Esophagus squamous epithelium (tissue), 5 donors: ENCODE measurements at places on chromosomes 5 and 9.

DNA sequence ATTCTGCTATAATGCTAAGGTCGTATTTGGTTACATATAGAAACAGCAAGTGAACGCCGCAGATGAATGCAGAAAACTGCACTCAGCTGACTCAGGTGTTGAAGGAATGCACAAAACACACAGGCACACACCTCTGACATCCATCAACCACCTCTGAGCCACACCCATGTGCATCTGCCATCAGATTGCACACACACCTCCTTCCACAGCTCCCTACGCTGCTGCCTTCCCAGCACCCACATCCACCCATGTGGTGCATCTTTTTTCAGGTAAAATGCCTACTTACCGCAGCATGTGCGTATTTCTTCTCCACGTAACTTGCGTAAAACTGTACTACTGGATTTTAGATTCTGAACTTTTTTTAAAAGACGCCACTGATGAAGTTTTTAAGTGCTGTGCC lies 7.1 kb downstream of the STK10 start:
- H3K27me3 ChIP-seq: no peaks in the 10 kb centered on the region
- peaks cover 16% of the 10 kb centered on the region for H3K4me1 ChIP-seq
- no peaks in the 10 kb centered on the region for H3K36me3 ChIP-seq
- no peak overlapping the region for H3K4me3 ChIP-seq

DNA sequence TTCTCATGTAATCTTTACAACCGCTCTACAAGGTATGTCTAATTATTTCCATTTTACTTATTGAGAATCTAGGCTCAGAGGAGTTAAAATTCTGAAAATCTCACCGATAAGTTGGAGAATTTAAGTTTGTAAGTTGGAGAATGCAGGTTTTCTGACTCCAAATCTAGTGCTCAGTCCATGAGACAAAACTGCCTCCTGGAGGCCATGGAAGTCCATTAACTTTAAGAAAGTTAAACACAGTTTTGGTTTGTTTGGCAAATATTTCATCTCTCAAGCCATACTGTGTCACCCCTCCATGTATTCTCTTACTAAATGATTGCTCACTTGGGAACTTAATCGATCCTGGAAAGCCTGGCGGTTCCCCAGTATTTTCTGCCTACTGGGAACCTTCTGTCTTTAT lies 52.6 kb downstream of the INIP start:
- H3K4me3 ChIP-seq: no peak overlapping the region
- no peaks in the 10 kb centered on the region for H3K4me1 ChIP-seq
- no peak overlapping the region for H3K27ac ChIP-seq
- H3K27me3 ChIP-seq: no peaks in the 10 kb centered on the region
- no peaks in the 10 kb centered on the region for H3K36me3 ChIP-seq

DNA sequence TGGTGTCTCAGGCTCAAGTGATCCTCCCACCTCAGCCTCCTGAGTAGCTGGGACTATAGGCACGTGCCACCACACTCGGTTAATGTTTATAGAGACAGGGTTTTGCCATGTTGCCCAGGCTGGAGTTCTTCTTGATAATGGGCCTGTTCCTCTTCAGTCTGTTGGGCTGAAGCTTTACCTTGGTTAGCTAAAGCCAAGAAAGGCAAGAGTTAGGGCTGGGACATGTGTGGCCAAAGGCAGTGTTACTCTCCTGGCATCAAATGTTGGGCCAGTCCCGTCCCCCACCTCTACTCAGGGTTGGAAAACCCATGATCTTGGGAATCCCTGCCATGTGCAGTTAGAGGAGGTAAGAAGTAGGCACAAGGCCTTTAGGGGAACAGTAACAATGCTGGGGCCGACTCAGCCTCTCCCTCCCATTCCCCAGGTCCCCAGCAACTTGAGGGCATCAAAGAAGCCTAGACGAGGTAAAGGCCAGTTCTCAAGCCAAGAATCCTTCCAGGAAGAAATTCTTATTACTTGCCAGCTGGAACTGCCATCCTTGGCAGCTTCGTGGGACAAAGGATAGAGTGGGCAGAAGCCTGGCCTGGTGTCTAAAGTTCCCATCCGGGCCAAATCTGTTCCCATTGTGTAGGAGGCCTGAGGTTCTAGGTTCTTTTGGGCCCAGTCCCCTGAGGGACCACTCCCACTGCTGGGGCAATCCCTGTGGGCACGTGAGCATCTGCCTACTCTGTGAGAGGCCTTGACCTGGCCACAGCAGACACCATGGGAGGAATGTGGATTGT lies 4.5 kb downstream of the EGR1 start:
- H3K4me3 ChIP-seq: no peak overlapping the region
- no peak for DNase-seq
- peaks cover 72% of the 10 kb centered on the region for H3K4me1 ChIP-seq
- H3K27ac ChIP-seq: no peak overlapping the region

DNA sequence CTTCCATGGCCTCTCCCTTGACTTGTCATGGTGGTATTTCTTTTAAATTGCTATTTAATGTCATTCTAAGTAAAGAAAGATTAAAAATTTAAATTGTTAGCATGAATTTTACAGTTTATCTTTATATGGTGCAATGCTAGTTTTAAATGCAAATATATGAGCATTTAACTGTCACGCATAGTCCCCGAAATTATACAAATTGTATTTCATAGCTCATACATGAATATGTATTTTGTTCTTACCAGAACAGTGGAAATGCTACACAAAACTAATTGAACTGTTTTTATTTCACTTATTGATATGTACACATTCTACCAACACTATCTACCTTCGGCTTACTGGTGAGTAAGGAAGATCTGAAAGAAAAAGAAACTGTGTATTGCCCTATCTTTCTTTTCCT lies 125.8 kb downstream of the CARTPT start:
- H3K27me3 ChIP-seq: no peaks in the 10 kb centered on the region
- H3K4me3 ChIP-seq: no peak overlapping the region
- no peaks in the 10 kb centered on the region for H3K36me3 ChIP-seq
- no peak overlapping the region for H3K27ac ChIP-seq

DNA sequence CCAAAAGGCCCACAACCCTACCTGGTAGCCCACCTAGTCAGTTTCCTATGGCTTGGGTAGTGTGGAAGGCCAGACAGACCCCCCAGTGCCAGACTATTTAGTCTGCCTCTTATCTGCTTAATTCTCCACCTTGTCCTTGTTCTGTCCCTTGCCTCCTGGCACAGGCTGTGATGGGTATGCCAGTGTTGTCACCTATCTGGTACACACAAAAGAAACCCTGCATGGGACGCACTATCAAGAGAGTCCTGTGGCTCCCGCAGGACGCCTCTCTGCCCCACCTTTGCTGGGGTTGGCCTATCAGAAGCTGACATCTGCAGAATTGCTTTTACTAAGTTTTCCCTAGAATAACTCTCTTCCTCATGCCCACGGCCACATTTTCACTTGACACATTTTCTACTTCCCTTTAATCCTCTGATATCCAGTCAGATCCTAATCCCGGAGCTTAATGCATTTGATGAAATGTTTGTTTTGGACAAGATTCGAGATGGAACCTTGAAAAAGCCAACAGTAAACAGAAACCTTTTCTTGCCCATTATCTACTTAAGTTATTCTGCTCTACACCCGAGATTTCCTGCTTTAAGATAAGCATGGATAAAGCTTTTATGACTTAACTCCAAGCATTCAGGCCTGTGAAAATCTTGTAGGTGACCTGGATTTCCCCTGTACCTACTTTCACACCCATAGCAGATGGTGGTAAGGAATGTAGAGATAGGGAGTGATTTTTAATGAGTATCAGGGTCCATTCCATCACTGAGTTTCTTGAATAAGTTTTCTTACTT lies 468.5 kb downstream of the ZNF608 start:
- DNase-seq: no peak
- H3K27ac ChIP-seq: peak overlapping the region; percentile 38
- H3K4me1 ChIP-seq: peaks cover 31% of the 10 kb centered on the region

DNA sequence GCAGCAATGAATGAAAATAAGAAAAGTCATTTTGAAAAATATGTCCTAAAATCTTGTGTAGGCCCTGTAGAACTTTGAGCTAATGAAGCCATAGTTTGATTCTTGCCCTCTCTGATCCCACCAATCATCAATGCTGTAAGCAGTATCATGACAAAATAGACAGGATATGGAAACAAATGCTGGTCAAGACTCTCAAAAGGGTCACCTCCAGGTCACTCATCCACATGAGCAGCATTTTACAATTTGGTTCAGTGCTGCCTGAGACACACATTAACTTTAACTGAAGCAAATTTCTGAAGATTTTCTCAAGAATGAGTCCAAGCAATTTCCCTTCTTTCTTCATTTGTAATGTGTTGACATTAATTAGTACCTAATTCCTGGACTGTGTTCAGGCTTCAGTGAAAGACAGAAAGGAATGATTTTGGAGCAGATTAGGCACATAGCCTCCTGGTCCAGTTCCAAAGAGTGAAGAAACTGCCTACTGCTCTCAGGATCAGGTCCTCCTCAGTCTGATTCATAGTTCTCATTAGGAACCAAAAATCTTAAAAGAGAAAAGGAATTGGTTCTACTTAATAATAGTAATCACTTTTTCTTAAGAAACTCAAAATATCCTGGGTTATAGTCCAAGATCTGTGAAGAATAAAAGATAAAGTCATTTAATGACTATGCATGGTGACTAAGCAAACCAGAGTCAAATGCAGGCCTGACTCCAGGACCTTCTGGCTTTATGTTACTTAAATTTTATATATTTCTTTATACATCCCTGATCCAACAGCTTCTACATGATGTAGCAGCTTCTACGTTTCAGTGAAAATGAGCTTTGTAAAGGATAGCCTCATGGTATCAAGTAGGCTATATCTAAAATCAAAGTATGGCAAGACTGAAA lies 192.1 kb upstream of the RGMB start:
- no peaks in the 10 kb centered on the region for H3K36me3 ChIP-seq
- no peak for DNase-seq
- no peaks in the 10 kb centered on the region for H3K27me3 ChIP-seq
- no peaks in the 10 kb centered on the region for H3K4me1 ChIP-seq
- no peak overlapping the region for H3K27ac ChIP-seq

DNA sequence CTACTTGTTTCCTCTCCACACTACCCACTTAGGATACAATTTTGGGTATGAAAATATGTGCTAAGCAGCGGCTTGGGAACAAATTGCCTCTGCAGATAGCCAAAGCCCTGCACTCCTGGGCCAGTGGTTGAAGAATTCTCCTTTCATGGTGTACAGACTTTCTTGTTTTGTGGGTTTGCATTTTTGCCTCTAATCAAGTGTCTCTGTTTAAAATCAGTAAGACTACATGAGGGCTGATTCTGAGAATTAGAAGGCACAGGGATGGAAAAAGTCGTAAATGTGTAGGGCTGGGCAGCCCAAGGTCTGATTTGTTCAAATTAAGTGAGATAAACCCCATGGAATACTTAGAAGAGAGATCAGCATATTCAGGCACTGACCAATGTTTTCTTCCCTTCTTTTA lies 103.7 kb upstream of the CD180 start:
- H3K27ac ChIP-seq: peak overlapping the region; percentile 87
- no peaks in the 10 kb centered on the region for H3K36me3 ChIP-seq
- H3K4me3 ChIP-seq: no peak overlapping the region
- peaks cover 10% of the 10 kb centered on the region for H3K4me1 ChIP-seq
- H3K27me3 ChIP-seq: no peaks in the 10 kb centered on the region
- no peak for DNase-seq

- H3K4me3 ChIP-seq: no peak overlapping the region
- H3K27ac ChIP-seq: no peak overlapping the region
- H3K27me3 ChIP-seq: no peaks in the 10 kb centered on the region
- H3K4me1 ChIP-seq: no peaks in the 10 kb centered on the region
- DNase-seq: no peak
- H3K36me3 ChIP-seq: no peaks in the 10 kb centered on the region
These were observed 248.7 kb downstream of the LURAP1L start for GRCh38 chr9:13023498-13023897.

DNA sequence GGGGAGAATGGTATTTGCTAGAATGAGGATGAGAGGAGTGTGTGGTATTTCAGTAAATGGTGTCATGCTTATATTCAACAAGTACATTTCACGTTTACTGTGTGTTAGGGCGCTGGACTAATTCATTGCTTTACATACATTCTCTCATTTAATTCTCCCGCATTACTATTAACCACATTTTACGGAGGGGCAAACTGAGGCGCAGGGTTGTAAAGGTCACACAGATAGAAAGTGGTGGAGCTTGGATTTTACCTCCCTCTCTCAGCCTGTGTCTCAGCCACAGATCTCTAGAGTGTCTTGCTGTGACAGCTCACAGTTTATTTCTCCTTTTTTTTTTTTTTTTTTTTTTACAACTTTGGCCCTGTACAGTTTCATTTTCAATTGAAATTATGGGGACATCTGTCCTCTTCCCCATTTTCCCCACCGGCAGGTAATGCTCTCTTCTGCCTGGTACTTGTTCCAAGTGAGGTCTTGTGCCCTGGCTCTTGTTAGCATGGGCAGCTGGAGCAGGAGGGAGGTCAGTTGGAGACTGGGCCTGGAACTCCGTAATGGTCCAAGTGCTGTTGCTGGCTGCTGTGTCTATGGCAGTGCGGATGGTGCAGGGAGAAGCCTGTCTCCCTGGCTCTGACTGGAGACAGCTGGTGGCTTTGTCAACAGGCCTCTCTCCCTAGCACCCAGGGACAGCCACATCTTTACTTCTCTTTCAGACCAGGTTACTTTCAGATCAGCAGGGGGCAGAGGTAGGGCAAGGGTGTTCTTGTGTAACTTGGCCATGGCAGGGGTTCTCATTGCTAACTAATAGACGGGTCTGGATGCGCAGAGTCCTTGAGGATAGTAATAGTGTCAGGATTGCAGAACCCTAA lies 20.5 kb upstream of the NDST1 start:
- H3K4me3 ChIP-seq: peak overlapping the region; percentile 92
- H3K4me1 ChIP-seq: peaks cover 64% of the 10 kb centered on the region
- H3K27ac ChIP-seq: peak overlapping the region; percentile 98
- no peak for DNase-seq
- no peaks in the 10 kb centered on the region for H3K36me3 ChIP-seq

GRCh38 chr5:76547242-76547890 lies 75.8 kb downstream of the F2RL2 start:
- H3K4me3 ChIP-seq: peak overlapping the region; percentile 5
- no peaks in the 10 kb centered on the region for H3K36me3 ChIP-seq
- H3K4me1 ChIP-seq: no peaks in the 10 kb centered on the region
- DNase-seq: no peak
- peak overlapping the region; percentile 42 for H3K27ac ChIP-seq
- no peaks in the 10 kb centered on the region for H3K27me3 ChIP-seq

DNA sequence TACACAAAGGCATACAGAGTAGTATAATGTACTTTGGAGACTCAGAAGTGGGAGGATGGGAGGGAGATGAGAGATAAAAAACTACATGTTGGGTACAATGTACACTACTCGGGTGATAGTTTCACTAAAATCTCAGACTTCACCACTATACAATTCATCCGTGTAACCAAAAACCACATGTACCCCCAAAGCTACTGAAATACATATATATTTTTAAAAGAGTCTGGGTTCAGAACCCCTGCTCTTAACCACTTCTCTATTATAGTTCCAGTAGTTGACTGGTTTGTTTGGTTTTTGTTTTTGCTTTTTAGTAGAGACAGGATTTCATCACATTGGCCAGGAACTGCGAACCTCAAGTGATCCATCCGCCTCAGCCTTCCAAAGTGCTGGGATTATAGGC lies 22.6 kb downstream of the SGTB start:
- H3K4me3 ChIP-seq: no peak overlapping the region
- no peaks in the 10 kb centered on the region for H3K36me3 ChIP-seq
- H3K27me3 ChIP-seq: no peaks in the 10 kb centered on the region

DNA sequence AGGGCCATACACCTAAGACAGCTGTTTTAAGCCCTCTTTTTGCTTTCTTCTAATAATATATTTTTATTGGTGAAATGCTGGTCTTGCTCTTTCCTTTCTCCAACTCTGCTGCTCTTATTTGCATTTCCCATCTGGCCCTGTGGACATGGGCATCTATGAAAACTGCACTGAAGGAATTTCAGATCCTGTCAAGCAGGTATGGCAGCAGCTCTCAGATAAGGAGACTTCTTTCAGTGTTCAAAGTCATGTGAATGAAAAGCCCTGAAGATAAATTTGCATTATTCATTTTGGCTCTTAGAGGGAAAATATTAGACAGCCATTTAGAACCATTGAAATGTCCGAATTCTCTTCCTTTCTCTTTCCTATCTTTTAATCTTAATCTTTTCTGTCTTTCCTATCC lies 668.0 kb upstream of the RIOK2 start:
- no peaks in the 10 kb centered on the region for H3K27me3 ChIP-seq
- no peaks in the 10 kb centered on the region for H3K4me1 ChIP-seq
